ENCODE measurements at places on chromosomes 3 and 15.
A peak's percentile ranks its signal among the peaks of the same experiment; 100 is the strongest.

DNA sequence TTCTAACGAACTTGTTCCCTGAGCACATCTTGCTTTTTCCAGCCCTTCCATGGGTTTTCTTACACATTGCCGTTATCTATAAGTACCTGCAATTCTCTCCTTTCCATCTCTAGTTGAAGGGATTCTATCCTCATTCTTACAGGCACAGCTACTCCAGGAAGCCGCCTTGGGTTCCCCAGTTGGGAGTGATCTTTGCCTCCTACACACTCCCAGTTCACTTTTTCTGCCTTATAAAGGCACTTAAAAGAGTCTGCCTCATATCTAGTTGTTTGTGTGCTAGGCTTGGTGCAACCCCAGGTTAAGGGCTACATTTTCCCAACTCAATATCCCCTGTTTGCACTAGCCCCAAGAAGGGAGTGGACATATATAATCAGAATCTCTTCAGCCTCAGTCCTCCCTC lies 44.0 kb upstream of the IREB2 start:
- no peak for DNase-seq

GRCh38 chr15:31488437-31489204 lies 162.0 kb downstream of the KLF13 start:
- DNase-seq, result peak; percentile 36

DNA sequence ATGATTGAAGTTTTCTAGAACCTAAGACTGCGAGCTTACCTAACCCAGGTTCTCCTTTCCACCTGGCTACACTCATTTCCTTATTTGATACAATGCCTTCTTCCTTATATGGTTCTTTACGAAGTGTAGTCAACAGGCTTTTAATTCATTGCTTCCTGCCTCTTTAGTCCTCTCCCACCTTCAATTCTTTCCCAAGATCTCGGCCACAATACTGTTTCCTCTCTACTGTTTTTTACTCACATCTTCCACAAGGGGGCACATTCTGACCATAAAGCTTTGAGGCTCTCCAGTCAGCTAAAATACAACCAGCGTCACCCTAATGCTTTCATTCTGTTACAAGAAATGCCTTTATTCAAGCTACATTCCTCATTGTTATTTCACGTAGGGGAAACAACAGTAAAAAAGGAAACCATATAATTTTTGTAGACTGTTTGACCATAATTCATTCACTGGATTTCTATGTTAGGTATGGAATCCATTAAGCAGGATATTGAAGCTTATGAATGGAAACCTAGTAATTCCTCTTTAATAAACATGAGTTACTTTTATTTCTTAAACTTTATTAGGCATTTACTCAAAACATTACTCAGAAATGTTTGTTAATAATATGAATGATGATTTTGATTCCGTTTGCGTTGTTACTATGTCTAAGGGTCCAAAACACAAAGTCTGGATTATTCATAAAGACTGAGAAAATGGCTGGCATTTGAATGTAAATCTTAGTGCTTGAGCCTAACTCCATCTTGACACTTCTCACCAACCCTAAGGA lies 29.5 kb upstream of the VEPH1 start:
- no peak for DNase-seq

DNA sequence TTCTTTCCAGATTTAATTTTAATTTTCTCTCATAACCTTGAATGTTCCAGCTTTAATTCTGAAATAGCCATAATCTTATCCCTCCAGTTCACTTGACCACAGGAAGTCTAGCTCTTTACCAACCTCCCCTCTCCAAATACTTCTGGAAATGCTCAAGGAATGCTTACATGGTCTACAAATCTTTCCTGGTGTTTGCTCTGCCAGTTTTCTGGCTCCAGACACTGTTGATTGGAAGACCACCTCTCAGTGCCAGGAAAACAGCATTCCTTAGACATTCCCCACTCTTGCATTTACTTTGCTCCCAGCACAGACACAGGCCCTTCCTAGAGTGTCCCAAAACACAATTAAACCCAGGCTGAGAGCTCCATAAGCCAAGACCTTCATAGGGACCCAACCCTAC lies 98.6 kb downstream of the MESD start:
- no peak for DNase-seq

DNA sequence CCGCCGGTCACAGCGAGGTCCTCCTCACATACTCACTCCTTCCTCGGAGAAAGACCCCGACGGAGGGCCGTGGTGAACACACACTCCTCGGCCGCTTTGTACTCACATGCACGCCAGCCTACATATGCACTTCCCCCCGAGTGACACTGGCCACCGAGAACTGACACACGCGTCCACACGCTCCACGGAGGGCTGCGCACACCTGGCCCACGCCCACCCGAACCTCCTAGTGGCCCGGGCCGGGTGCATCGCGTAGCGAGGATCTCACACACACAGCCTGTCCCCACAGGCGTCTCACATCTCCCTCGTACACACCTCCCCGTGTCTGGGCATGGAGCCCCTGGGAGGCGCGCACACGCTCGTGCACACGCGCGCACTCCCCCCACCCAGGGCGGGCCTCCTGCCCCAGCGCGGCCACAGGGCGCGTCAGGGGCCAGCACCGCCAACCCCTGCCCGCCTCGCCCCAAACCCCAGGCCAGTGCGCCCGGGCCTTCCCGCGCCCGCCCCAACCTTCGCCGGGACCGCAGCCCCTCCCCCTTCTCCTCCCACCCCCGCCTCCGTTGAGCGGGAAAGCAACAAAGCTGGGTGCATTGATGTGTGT lies 411 bp upstream of the C3orf70 start:
- DNase-seq, result no peak

DNA sequence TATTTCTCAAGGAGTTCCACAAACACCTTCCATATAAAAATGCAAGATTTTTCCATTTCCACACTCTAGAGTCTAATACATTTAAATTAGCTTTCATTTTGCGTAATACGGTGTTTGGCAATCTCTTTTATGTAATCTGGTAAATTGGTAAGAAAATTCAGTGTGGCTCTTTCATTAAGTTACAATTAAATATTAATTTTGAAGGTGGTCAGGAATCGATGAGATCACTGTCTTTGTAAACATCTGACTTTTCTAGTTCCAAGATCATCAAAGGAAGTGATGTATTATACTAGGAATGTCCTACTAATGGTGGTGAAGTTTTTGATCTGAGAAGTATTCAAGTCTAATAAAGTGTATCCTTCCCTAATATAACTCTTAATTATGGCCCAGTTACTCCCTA lies 1.1 kb upstream of the UTS2B start:
- no peak for DNase-seq

GRCh38 chr15:99703603-99704443 lies 29.4 kb downstream of the LYSMD4 start:
- no peak for DNase-seq

GRCh38 chr15:71781965-71782265 lies 28.4 kb upstream of the NR2E3 start:
- DNase-seq, result no peak

DNA sequence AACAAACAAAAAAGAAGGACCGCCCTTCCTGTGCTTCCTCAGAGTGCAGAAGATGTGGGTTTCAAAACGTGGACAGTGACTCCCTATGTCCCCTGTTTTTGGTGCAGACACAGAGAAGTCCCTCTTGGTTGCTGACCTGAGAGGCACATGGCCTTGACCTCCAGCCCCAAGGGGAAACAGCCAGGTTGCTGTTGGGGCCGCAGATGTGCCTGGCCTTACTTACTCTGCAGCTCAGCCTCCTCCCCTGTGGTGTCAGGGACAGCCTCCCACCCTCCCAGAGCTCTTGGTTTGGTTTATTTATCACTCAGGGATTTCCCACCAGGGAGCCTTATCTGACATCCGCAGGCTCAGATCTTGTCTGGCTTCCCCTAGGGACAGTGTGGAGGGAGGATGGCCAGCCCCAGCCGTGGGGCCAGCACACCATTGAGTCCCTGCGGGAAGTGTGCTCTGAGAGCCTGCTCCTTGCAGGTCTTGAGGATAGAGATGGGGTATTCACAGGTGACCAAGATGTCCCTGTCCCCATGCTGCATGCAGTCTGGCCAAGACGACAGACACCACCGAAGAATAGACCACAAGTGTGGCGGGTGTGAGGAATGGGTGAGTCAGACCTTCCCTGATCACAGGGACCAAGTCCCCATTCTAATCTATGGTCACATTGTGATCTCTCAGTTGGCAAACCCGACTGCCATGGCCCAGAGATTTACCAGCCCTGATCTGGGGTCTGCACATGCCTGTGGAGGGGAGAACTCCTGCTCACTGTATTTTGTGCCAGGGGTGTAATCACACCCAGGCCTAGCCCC lies 134.3 kb upstream of the ABHD17C start:
- DNase-seq, result no peak

GRCh38 chr3:152258448-152259393 lies 10.0 kb upstream of the MBNL1 start:
- no peak for DNase-seq

GRCh38 chr3:8595695-8596115 lies 48.9 kb downstream of the SSUH2 start:
- DNase-seq, result no peak

DNA sequence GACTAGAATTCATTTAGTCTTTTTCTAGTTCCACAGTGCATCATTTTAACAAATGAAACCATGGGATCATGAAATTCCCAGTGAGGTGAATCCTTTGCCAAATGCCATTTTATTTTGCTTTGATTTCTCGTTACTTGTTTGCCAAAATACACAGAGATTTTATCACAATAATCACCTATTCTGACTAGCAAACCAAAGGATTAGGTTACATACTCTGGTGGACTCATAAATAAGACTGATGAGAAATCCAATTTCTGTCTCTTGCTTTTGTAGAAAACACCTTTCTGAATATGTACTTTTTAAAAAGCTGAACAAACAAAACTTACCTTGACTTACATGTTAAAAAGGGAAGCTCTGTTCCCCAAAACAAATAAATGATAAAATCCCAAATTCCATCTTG lies 12.2 kb downstream of the ERC2 start:
- DNase-seq, result no peak

- no peak for DNase-seq
These were observed 96.3 kb downstream of the ZNF385D start for GRCh38 chr3:21654662-21655061.

DNA sequence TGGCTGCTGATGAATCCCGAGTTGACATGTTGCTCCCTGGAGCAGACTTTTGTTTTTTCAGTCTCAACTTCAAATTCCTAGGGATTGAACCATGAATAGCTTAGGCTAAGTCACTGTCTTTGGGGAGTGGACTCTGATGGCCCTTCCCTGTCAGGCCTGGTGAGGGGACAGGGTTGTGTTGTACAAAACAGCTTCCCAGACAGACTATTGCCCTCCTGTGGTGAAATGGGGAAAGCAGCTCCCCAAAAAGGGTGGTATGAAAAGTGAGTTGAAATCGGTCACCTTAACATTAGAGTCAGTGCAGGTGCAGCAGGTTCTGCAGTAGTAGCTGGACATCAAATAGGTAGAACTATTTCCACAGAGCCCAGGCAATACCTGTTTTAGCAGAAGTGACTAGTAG lies 775.6 kb downstream of the ROBO2 start:
- DNase-seq, result no peak

DNA sequence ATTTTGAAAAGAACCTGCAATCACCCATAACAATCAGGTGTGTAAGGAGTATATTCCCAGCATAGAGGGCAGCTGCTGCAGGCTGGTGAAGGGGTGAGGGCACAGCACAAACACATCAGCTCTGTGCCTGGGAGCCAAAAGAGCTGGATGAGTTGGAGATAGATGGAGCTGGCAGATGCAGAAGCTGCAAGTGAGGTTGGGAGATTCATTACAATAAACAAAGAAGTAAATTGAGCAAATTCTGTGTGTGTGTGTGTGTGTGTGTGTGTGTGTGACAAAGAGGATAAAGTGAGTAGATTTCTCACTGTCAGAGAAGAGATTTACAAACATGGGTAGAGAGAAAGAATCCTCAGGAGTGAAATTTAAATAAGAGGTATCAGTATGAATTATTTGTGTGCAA lies 994.7 kb downstream of the EPHA3 start:
- no peak for DNase-seq
